ENCODE measurements at places on chromosomes 6 and 20.

DNA sequence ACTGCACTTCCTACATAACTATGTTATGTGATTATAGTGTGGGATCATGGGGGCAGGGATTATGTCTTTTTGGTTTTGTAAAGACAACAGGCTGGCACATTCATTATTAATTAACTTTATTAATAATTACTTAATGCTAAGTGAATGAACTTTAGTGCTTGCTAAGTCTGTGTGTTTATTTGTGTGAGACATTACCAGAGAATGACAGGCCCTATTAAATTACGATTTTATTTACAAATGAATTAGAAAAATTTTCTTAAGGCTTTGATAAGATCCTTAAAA lies 100.9 kb downstream of the CD83 start:
- no peak for DNase-seq

GRCh38 chr6:129592516-129593232 lies 117.3 kb downstream of the ARHGAP18 start:
- DNase-seq = no peak

DNA sequence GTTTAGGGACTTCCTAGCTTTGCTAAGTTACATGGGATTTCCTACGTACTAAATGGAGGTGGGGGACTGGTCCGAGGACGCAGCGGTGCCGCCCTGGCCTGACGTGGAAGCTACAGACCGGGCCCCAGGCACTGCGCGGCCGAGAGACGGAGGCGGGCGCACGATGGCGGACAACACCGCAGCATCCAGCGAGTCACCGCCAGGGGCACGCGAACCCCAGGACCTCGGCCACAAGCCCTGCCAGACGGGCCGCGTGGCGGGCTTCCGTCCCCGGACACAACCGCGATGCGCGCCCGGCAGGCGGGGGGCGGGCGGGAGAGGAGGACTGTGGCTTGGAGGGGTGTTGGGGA lies 1516.9 kb upstream of the DEFB115 start:
- DNase-seq = no peak

DNA sequence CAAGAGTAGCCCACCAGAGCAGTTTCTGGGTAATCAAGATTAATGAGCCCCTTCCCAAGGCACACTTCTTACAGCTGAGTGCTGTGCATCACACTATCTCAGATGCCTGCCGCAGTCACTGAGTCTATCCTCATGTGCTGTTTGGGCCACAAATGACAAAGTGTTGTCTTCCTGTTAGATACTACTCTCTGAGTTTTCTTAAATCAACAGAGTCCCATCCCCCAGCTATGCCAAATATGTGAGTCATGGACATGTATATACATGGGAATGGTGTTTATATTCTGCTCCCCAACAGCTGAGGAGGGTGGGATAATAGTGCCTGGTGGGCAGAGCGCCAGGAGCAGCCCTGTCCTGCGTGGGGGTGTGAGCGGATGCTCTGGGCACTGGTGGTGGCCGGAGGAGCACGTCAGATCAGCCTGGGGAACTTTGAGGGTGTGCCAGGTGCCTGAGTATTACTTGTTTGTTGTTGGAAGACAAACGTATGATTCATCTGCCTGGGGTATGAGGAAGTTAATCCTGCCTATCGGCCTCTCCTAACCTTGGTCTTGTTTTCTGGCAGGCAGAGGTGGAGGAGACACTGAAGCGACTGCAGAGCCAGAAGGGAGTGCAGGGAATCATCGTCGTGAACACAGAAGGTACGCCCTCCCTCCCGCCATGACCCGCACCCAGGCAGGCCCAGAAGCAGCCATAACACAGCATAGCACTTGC lies 9.6 kb downstream of the DYNLRB1 start:
- no peak for DNase-seq

DNA sequence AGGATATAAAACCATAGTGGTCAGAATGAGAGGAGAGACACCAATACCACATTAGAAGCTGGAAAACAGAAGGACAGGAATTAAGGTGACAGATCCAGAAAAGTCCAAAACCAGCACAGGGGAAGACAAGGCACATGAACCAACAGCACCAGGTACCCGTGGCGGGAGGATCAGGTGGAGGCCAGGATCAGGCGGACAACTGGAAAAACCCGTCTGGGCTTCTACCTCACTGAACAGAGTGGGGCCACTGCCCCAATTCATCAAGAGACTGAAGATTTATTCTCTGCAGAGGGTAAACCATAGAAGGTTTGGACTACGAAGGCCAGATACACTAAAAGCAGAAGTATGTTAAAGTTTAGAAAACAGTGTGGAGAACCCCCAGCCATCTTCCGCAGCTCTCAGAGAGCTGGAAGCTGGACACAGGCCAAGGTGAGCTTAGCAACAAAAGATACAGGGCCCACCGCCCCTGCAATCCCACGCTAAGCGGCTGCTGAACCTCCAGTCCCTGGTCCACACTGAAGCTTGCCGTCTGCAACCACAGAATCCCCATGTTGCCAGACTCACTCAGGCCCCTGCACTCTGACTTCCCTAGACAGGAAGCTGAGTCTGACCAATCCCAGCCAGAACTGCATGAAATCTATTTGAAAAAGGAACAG lies 29.9 kb downstream of the ABHD12 start:
- no peak for DNase-seq

DNA sequence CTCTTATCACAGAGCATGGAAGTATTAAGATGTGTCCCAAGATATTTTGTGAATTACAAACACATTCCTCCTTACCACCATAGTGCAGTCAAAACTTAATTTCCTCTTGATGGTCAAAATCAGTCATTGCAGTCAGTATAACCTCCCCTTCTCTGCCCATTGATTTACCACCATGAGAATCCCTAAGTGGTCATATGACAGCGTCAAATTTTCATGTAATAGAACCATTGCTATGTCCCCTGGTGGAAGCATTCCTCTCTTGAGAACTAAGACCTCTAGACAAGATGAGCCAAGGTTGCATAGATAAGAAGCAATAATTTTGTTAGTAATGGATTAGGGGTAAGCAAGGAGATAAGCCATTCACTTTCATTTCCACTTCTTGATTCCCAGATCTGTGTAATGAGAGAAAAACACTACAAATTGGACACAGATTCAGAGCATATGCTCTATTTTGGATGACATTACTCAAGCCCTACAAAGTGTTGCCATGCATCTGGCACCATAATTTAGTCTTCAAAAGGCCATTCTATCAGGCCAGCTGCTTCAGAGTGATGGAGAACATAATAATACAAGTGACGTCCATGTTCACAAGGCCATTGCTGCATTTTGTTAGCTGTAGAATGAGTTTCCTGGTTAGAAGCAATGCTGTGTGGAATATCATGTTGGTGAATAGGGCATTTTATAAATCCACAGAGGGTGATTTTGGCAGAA lies 49.6 kb upstream of the PDE7B start:
- no peak for DNase-seq

GRCh38 chr6:37106554-37106953 lies 63.4 kb upstream of the PIM1 start:
- DNase-seq = no peak

- DNase-seq = no peak
Observed at GRCh38 chr6:161272635-161273273, 1.1 kb downstream of the AGPAT4 start.

GRCh38 chr6:44176130-44176761 lies 17.6 kb downstream of the CAPN11 start:
- no peak for DNase-seq

GRCh38 chr6:155693573-155694418 lies 238.2 kb upstream of the NOX3 start:
- no peak for DNase-seq

- DNase-seq = no peak
Observed at GRCh38 chr6:37029249-37029971, 24.0 kb downstream of the FGD2 start.

DNA sequence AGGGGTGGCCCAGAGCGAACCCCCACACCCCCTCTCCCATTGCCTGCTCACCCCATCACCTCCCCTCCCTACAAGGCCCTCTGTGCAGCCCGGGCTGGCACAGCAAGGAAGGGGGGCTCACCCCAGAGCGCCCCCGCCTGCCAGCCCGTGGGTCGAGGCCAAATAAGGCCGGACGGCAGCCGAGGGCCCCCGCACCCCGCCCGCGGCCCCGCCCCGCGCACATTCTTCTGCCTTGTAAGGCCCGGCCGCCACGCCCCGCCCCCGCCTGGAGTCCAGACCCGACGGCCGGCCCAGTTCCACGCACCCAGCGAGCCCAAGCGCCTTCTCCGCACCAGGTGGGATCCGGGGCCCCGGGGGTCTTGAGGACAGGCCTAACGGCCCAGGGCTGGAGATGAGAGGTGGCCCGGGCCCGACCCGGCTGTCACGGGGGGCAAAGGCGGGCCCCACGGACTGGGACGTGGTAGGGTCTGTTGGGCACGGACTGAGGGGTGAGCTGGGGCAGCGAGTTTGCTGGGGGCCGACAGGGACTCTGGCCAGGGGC lies at the start of gene MYL9:
MYL9 (plus strand) TSS at position 293 of the 541 bp plus-strand sequence. CDS start 3,366 bp downstream, outside the sequence.
- no peak for DNase-seq

DNA sequence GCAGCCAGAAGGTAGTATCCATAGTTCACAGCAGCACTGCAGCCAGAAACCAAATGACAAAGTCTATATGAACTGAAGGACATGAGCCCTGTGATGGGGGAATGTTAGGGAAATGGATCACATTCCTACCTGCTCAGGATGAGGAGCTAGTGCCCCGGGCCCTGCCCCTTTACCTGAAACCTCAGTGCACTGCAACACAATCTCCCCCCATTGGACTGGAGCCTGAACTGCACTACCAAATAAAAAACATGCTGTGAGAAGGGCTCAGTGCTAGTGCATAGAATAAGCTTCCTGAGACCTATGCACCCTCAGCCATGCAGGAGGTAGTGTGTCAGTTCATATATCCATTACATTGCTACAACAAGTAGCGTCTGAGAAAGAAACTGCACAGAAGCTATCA lies 477.8 kb downstream of the HACE1 start:
- DNase-seq = no peak

- DNase-seq = no peak
Observed at GRCh38 chr20:8787090-8787489, 281.8 kb upstream of the PLCB4 start.

DNA sequence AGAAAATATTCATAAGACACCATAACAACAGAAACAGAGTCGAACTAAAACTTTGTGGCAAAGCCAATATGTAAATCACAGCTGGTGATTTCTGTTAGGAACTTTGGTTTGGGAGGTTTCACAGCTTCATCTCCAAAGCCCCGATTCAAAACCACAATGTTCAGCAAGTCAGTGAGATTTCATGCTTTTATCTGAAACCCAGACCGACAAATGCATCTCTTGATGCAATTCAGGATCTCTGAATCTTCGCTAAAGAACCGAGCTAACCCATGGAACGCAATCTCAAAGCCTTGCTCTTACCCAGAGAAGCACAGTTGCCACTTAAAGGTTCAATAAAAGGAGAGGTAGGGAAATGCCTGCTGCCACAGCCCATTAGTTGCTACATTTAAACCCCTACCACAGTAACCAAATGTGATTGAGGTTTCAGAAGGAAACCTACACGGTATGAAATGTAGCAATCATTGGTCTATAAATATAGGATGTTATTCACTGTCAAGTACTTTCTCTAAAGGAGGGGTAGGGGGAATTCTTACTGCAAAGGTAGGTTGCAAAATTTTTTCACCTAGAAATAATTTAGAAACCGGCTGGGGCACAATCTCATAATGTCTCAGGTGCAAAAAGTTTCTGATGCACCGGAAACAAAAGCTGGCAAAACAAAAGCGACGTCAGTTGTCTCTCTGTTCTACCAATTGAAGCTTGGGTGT lies 381.0 kb upstream of the ARID1B start:
- no peak for DNase-seq
